ENCODE measurements at places on chromosomes 2 and 18. TPM values are rescaled to one million over a fixed set of nuclear protein-coding genes. Genes with fewer than 3 reads are reported as not detected.

DNA sequence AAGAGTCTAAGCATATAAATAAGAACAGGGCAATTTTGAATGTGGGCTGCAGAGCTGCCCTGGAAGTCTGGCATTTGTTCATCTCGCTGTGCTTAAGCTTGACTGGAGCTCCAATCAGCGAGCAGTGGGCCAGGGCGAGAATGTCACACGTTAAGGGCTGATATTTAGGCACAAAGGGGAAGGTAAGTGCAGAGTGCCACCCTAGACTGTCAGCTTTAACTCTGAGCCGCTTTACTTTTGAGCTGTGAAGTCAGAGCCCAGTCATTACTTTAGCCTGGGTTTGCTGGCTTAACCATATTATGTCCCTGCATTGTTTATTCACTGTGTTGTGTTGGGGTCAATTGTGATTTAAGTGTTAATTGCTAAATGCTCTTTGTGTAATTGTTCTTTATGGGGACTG is 236.1 kb upstream of the SIX3 start:
- DNase-seq: no peak

DNA sequence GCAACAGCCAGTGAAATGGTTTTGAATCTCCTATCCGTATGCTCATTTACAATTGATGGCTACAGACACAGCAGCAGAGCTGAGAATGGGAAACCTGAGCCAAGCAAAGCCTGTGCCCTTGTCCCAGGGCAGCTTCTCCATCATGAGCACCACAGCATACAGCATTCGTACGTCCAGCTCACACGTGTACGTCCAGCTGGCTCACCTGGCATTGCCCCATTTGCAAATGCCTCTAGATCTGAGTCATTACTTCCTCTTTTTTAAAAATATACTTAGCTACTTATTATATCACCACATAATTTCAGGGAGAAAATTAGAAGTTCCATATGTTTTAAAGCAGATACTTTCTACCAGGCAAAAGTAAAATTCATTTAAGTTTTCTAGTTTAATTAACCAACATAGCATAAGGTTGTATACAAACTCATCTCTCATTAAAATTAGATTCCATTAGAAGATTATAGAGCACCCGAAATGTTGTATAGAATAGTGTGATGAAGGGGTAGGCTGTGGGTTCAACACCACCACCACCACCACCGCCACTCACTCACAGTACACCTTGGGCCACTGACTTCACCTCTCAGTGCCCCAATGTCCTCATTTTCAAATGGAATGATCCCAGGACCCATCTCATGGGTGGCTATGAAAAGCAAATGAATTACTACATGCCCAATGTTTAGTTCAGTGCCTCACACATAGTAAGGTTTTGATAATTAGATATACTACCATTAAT is 31.4 kb upstream of the TMEM177 start:
- no peak for DNase-seq

DNA sequence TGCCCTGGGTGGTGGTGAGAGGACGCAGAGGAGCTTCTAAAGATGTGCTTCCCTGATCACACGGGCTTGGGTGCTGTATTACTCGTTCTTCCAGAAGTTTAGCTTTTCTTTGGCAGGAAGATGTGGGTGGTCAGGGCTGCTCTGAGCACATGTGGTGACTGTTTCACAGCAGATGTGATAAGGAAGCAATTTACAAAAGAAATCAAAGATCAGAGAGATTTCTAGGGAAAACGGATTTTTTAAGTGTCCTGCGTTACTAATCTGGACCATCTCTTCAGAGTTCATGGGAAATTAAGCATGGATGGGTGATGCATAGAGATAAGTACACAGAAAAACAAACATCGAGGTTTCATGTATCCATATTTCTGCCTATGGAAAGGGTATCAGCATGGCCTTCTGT is 99.4 kb downstream of the WDSUB1 start:
- DNase-seq: no peak

DNA sequence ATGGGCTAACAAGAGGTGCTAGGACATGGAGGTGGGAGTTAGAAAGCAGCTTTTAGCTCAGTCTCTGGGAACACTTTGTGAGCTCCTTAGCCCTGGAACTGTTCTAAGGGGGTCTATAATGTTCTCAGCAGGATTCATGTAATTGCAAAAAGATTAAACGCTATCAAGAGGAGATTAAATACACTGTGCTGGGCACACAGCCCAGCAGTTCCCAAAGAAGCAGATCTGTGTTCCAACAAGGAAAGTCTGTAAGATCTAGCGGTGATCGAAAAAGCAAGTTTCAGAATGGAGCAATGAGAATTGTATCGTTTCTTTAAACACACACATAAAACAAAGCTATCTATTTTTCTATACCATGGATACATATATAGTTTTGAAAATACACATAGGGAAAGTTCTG is 2.4 kb upstream of the ARID5A start:
- DNase-seq: no peak

DNA sequence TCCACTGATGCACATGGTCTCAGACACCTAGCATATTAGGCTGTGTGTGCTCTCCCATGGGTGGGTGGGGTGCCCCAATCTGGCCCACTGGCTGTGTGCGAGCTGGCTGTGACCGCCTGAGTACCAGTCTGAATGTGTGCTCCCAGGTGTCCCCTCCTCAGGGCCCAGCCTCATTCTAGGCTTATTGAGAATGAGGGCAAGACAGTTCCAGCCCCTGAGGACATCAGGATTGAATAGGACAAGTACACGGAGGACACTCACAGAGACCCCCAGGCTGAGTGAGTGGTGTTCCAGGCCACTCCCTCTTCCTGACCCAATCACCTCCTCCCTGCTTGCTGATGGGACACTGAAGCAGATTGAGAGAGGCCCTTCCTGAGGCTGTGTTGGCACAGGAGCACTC is 116.1 kb upstream of the RAB6C start:
- no peak for DNase-seq

Gene NDC80
- polyA plus RNA-seq: 11.5 TPM

DNA sequence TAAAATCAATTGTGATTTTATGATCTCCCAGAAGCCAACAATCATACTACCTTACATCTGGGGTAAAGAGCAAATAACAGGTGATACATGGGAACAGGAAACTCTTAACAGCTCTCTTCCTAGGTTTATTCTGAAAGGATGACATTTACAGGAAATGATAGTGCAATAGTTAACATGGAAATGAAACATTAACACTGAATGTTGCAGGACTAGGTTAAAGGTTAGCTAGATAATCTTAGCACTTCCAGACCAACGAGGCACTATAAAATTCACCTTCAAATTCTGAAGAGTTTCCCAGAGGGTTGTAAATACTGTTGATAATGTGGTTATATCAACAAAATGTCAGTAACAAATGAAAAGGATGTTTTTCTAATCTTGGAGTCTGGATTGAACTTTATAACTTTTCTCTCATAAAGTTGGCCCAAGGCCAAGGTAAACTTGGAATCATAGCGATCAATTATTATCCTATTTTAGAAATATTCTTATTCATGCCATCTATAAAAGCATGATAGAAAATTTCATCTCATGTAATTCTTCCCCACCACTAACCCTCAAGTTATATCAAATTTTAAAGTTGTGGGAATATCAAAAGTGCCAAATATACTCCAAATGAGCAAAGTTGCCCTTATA is 32.9 kb upstream of the GCG start:
- no peak for DNase-seq

DNA sequence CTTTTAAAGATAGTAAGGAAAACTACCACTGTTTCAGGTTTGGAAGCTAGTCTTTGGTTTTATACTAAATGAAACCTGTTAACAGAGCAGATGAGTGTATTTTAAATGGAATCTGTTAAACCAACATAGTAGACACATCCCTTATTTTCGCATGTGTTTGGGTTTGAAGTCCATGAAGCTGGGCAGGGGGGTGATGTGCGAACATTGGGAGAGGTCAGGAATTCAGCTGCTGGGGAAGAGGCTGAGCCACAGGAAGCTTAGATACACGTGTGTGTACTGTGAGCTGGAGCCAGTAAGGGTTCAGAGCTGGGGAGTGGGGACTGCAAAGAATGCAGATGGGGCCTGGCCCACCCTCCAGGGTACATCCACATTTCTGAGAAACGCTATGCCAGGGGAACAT is 176.9 kb downstream of the VAPA start:
- DNase-seq: no peak

Gene TRMT61B
- 10.4 TPM for polyA plus RNA-seq

- DNase-seq: no peak
Measured at GRCh38 chr2:186771395-186771794, 77.5 kb downstream of the FAM171B start.

Gene UGT1A3
- polyA plus RNA-seq: 1.8 TPM

GRCh38 chr2:56540916-56541315 is 357.1 kb downstream of the CCDC85A start:
- DNase-seq: no peak

Gene SEH1L
- 47.4 TPM for polyA plus RNA-seq

Gene PAX3
- not detected for polyA plus RNA-seq

DNA sequence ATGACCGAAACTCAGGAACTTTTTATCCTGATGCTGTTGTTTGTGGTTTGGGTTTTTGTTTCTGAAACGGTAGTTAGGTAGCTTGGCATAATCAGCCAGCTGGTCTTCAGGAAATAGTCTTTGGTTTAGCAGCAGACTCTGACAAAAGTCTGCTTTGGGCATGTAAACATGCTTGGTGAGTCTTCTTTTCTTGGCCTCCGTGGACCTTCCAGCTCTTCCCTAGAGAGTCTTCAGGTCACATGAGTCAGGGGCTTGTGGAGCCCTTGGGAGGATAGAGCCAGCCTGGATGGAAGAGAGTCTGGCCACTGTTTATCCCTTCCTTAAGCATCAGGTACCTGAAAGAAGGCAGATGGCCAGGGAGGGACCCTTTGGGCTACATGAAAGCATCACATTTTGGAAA is 154.5 kb downstream of the MGAT5 start:
- DNase-seq: no peak

- DNase-seq: no peak
Measured at GRCh38 chr2:187554011-187554703, at the start of gene TFPI. TSS of gene TFPI (minus strand) at chr2:187554435. CDS start at chr2:187503768, 50,667 bp downstream.

GRCh38 chr18:66457245-66457644 is 146.6 kb downstream of the CDH19 start:
- no peak for DNase-seq

DNA sequence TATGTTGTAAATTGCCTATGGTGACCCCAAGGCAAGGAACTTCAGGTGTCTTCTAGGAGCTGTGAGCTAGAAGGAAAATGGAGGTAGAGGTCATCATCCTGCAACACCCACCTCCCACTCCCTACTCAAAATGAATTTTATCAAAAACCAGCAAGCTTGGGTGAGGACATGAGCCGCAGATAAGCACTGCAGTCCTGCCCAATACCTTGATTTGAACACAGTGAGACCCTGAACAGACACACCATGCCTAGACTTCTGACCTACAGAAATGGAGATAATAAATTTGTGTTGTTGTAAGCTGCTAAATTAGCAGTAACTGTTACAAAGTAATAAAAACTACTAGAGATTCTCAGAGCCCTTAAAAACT is 13.4 kb downstream of the MEX3C start:
- no peak for DNase-seq

Gene POMC
- not detected for polyA plus RNA-seq

DNA sequence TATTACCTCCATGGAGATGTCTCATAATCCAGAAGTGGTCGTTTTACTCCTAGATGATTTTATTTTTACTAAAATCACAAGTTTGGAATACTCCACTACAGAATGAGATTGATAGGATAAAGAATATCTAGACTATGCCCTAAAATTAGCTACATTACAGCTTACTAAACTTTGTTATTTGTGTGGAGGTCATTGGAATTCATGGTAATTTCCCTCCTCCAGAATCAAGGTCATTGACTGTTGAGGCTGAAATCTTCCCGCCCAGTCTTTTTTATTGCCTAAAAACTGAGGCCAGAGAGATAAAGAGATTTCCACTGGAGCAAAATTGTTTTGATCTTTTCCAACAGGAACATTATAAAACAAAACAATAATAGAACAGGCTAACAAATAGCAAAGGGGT is 35.0 kb downstream of the ITGB6 start:
- no peak for DNase-seq

DNA sequence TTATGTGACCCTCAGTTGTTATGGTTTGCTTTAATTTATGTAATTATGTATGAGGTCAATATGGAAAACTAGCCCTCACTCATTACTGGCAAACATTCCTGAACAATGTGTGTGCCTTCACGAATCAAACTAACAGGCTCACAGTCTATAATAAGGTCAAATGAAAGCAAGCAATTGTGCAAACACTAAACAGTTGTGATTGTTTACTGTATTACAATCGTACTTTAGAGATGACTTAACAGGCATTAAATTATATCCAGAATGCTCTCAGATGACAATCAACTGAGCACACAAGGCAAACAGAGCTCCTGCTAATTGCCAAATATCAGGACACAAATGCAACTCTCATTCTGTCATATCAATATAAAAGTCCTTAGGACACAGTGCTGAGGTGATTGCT is 29.5 kb downstream of the COL5A2 start:
- DNase-seq: no peak

- no peak for DNase-seq
Measured at GRCh38 chr18:76359909-76360308, 135.1 kb downstream of the ZNF516 start.

GRCh38 chr2:64876137-64876647 is 113.0 kb upstream of the SLC1A4 start:
- peak; percentile 66 for DNase-seq

DNA sequence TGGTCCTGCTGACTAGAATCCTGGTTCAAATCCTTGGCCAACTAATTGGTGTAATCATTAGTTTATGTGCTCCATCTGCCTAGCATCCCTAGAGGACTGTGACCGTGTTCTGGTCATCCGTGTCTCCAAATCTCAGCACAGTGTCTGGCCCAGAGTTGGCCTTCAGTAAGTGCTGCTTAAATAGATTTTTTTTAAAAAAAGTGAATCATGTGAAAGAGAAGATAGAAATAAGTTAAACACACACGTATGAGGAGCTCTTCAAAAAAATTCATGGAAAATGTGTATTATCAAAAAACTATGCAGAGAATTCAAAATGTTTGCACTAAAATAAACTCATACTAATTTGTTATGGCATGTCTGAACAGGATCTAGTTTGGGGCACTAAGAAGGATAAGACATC is 129.3 kb upstream of the TLK1 start:
- DNase-seq: no peak

GRCh38 chr18:29041976-29042375 is 865.0 kb upstream of the CDH2 start:
- no peak for DNase-seq

DNA sequence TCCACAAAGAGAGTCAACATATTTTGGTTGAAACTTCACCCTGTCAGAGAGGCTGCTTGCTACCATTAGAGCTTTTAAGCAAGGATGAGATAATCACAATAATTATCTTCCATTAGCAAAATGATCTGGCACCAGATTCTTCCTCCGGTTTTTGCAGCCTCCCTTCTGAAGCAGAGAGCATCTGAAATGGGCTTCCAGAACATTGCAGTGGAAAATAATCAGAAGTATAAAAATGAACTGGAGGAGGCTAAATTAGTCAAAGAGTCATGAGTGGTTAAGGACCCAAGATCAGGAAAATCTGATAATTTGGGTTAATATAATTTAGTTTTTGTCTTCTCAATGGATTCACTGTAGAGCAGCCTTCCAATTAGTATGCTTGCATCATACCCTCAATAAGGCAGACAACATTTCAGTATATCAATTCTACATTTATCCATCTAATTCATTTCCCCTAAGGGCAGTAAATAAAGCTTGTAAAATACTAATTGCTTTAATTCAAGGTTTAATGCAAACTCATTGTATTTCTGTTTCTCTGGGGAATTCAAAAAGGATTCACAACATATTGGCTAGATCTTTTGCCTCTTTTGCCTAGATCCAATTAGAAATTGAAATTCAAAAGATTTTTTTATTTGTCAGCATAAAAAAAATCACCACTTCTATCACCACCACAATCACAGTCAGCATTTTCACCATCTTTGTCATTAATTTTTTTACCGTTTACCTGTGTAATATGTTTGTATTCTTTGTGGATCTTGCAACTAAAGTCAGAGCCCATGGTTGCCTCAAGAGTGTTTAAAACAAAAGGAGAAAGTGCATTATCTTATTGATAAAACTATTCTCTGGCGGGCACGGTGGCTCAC is 537.2 kb upstream of the DCC start:
- DNase-seq: no peak

Measured in keratinocyte (primary cell).